ENCODE measurements at places on chromosomes 7 and 10. TPM values are rescaled to one million over a fixed set of nuclear protein-coding genes. Genes with fewer than 3 reads are reported as not detected.

ZNF488 gene
- not detected for total RNA-seq

UPP1 gene
- total RNA-seq = 44.5 TPM

HMX2 gene
- total RNA-seq = not detected

MACC1 gene
- 0.19 TPM for total RNA-seq

ATG9B gene
- total RNA-seq = 20.9 TPM

MCM10 gene
- 0.42 TPM for total RNA-seq

DNA sequence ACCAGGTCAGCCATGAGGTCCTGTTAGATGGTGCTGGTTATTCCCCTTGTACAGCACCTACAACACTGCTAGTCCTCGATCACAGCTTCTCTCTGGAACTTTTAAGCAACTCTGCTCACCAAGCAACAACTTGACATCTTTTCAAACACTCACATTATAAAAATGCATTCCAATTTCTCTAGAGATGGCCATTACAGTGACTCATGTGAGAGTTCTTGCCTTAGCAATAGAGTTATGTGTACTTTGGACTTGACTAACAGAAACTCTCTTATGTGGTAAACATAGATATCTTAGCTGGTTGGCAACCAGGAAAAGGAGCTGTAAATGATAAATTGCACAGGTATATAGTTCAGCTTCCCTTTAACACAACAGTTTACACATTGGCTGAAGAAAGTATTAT is 122.2 kb downstream of the PDE1C start:
- H3K4me1 ChIP-seq = no peaks in the 10 kb centered on the region
- no peak overlapping the region for H3K27ac ChIP-seq
- H3K27me3 ChIP-seq = no peaks in the 10 kb centered on the region
- no peak overlapping the region for H3K4me3 ChIP-seq
- no peaks in the 10 kb centered on the region for H3K36me3 ChIP-seq

DNA sequence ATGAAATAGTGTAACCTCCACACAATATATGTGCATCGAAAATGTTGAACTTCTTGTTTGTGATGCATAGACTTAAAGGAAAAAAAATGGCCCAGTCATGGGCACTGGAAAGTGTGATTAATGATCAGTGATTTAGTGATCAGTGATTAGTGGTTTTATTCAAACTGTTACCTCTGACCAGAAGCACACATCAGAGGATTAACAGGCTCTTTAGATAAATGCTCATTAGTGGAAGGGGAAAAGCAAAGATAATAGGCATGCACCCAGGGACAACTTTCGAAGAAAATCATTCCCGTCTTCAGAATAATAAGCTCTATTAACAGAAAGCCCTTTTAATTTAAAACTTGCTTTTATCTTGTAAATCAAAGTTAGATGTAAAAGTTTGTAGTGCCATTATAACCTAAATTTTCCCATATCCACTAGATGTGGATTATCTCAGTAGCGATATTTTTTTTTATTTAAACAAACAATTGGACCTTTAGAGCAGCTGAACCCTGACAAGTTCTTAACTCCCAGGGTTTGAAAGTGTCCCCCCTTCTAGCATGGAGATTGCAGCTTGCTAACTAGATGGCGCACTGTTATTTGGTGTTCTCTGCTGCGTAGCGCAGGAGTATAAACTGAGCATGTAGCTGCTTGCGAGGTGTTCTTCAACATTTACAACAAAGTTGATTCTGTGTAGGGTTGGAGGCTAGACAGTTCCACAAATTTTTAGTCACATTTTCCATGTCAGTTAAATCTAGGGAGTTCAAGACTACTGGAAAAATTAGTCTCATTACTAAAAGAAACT is at the start of gene CREB5:
CREB5 (plus strand) TSS at position 643 of the 787 bp plus-strand sequence. CDS start 397 bp downstream, outside the sequence.
- DNase-seq = no peak
- no peak within 1 kb of the TSS for H3K27ac ChIP-seq
- H3K36me3 ChIP-seq = no peaks in the 10 kb centered on the region
- peaks cover 3% of the 10 kb centered on the region for H3K27me3 ChIP-seq
- H3K4me1 ChIP-seq = peaks cover 8% of the 10 kb centered on the region

DNA sequence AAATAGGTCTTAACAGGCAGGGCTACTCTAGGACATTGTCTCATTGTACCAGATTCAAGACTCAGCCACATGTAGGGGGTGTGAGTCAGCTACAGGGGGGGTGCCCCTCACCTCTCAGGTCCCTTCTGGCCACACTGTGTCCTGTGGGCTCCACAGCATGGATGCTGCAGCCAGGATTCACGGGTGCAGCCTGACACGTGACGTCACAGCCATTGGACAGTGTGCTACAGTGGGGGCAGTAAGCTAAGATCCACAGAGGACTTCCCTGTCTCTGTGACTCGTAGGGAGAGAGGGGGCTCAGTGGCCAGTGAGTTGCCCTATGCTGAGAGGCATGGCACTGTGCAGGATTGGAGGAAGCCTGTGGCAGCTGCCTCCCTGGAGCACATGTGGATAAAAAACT is 77.9 kb downstream of the TMEM178B start:
- H3K27ac ChIP-seq = no peak overlapping the region
- no peak overlapping the region for H3K4me3 ChIP-seq
- DNase-seq = no peak

DNA sequence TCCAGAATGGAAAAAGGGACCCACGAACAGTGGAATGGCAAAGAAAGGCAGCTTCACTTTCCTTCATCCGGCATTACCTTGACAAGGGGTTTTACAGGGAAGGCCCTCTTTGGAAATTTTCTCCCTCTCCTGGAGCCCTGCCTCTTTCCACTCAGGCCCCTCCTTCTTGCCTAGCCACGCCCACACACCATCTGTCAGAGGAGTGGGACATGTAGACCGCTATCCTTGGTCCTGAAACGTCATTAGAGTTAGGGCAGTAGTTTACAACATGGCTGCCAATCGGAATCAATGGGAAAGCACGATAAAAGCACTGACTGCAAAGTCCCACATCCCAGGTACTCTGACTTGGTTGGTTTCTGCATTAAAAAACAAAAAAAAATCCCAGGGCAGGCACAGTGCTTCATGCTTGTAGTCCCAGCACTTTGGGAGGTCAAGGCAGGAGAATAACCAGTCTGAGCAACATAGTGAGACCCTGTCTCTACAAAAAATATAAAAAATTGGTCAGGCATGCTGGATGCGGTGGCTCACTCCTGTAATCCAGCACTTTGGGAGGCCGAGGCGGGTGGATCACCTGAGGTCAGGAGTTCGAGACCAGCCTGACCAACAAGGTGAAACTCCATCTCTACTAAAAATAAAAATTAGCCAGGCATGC is 96.4 kb downstream of the MARCHF5 start:
- H3K36me3 ChIP-seq = no peaks in the 10 kb centered on the region
- H3K27ac ChIP-seq = no peak overlapping the region
- no peak for DNase-seq
- H3K4me1 ChIP-seq = no peaks in the 10 kb centered on the region
- no peaks in the 10 kb centered on the region for H3K27me3 ChIP-seq
- no peak overlapping the region for H3K4me3 ChIP-seq

DNA sequence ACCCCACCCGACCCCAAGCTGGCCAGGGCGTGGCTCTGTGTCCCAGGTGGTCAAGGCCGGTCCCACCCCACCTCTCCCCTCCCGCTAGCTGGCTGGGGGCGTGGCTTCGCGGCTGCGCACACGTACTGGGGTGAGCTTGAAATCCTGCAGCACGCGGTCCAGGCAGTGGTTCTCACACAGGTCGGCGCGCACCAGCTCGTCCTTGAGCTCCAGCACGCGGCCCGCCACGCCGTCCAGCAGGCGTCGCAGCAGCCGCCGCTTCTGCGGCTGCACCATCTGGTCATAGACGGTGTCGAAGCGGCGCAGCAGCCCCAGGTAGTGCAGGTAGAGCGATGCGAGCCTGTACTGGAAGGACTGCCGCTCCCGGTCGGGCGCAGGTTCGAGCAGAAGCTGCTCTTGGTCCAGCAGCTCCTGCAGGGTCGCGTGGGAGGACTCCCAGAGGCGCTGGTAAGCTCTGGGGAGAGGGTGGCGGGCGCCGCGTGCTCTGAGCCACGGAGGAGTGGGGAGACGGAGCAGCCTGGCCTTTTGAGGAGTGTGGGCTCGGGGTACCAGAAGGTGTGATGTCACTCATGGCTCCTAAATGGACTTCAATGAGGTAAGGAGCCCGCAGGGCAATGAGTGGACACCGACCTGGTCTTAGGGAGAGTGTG is 5.8 kb downstream of the H2BK1 start:
- no peaks in the 10 kb centered on the region for H3K27me3 ChIP-seq
- H3K36me3 ChIP-seq = no peaks in the 10 kb centered on the region
- peaks cover 15% of the 10 kb centered on the region for H3K4me1 ChIP-seq
- no peak for DNase-seq

DNA sequence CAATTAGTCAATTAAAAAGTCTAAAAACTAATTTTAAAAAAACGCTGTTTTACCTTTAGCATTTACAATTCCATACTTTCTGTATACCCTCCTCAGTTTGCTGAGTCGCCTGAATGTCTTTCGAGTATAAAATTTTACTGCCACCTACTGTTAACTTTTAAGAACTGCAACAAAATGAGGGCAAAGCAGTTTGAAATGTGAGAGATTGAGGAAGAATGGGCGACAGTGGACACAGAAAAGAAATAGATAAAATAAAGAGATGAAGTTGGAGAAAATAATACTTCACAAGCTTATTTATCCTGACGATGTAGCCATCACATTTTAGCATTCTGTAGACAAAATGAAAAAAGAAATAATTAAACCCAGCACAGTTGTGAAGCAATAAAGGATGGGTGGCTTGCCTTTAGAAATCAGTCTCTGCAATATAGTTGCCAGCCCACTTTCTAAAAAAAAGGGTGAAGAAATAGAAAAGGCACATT is 110.8 kb upstream of the PTN start:
- no peak overlapping the region for H3K4me3 ChIP-seq
- no peak overlapping the region for H3K27ac ChIP-seq
- no peak for DNase-seq
- H3K36me3 ChIP-seq = no peaks in the 10 kb centered on the region
- no peaks in the 10 kb centered on the region for H3K27me3 ChIP-seq

GRCh38 chr10:29512425-29512974 is 122.3 kb downstream of the SVIL start:
- no peak overlapping the region for H3K27ac ChIP-seq
- no peak overlapping the region for H3K4me3 ChIP-seq

GRCh38 chr10:59706851-59707797 is 2.5 kb downstream of the SLC16A9 start:
- H3K27ac ChIP-seq = no peak overlapping the region
- DNase-seq = no peak
- no peak overlapping the region for H3K4me3 ChIP-seq
- no peaks in the 10 kb centered on the region for H3K4me1 ChIP-seq
- no peaks in the 10 kb centered on the region for H3K27me3 ChIP-seq
- no peaks in the 10 kb centered on the region for H3K36me3 ChIP-seq

GRCh38 chr7:135942614-135943013 is 34.5 kb downstream of the MTPN start:
- H3K36me3 ChIP-seq = no peaks in the 10 kb centered on the region
- H3K27ac ChIP-seq = no peak overlapping the region
- no peaks in the 10 kb centered on the region for H3K27me3 ChIP-seq
- H3K4me1 ChIP-seq = peaks cover 12% of the 10 kb centered on the region

- H3K27me3 ChIP-seq = no peaks in the 10 kb centered on the region
- H3K4me3 ChIP-seq = no peak overlapping the region
- no peak for DNase-seq
- no peak overlapping the region for H3K27ac ChIP-seq
These were observed 82.9 kb downstream of the CADPS2 start for GRCh38 chr7:122803323-122803722.

DNA sequence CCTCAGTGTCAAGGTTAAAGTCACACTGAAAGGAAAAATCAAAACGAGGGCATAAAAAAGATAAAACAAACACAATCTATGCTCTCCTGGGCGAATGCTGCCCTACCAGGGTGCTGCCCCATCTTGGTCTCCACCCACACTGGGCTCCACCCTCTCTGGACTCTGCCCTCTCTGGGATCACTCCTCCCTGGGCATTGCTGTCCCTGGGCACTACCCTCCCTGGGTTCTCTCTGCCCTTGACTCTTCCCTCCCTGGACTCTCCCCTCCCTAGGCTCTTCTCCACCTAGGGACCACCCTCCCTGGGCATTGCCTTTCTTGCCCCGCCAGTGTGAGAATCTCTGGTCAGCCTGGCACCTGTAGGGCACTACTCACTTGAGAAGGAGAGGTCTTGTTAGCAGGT is 8.6 kb downstream of the GDF2 start:
- H3K36me3 ChIP-seq = no peaks in the 10 kb centered on the region
- DNase-seq = no peak

GRCh38 chr10:63166742-63167258 is 33.7 kb downstream of the NRBF2 start:
- peak; percentile 61 for DNase-seq
- H3K27ac ChIP-seq = no peak overlapping the region
- H3K4me1 ChIP-seq = no peaks in the 10 kb centered on the region
- no peaks in the 10 kb centered on the region for H3K27me3 ChIP-seq

DNA sequence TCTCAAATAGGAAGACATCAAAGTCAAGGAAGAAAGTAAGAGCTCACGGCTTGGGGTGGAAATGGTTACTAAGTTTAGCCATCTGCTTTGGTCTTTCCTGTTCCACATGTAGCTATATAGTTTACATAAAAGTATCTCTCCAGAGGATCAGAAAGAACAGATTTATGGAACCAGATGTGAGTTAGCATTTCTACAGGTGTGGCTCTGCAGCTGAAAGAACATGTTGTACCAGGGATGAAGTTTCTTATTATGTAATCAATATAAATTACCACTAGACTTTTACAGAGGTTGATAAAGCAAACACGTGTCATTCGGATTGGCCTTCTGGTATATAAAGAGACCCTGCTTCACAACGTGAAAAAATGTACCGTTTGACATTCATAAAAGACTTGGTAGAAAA is 19.9 kb downstream of the CALD1 start:
- H3K4me1 ChIP-seq = no peaks in the 10 kb centered on the region
- no peak overlapping the region for H3K4me3 ChIP-seq
- DNase-seq = no peak
- no peaks in the 10 kb centered on the region for H3K36me3 ChIP-seq
- no peak overlapping the region for H3K27ac ChIP-seq

GRCh38 chr10:28668363-28669226 is 8.7 kb upstream of the BAMBI start:
- DNase-seq = peak; percentile 57
- no peaks in the 10 kb centered on the region for H3K36me3 ChIP-seq
- H3K4me3 ChIP-seq = no peak overlapping the region

- DNase-seq = no peak
- H3K27me3 ChIP-seq = no peaks in the 10 kb centered on the region
- no peak overlapping the region for H3K27ac ChIP-seq
- H3K4me1 ChIP-seq = no peaks in the 10 kb centered on the region
- no peaks in the 10 kb centered on the region for H3K36me3 ChIP-seq
- H3K4me3 ChIP-seq = no peak overlapping the region
These were observed 517.5 kb upstream of the FOXK1 start for GRCh38 chr7:4164556-4164955.

- no peaks in the 10 kb centered on the region for H3K4me1 ChIP-seq
- H3K27me3 ChIP-seq = no peaks in the 10 kb centered on the region
- no peaks in the 10 kb centered on the region for H3K36me3 ChIP-seq
- H3K27ac ChIP-seq = no peak overlapping the region
- no peak overlapping the region for H3K4me3 ChIP-seq
These were observed 55.2 kb downstream of the FHIP2A start for GRCh38 chr10:114876602-114877300.

DNA sequence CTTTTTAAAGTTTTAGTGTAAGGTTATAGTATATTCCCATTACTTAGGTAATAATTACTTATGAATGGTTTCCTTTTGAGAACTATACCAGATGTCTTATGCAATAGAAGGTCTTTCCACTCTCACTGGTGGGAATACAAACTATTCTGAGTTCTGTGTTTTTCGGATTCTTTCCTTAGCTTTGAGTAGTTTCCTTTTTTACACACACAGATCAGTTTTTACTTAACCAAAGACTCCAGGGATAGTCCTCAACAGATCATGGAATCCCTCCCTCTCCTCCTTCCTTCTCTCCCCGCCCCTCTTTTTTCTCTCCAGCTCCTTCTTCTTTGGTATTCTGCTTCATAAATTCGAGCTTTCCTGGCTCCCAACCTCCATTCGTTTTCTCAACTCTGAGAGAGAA is 13.3 kb downstream of the COPG2 start:
- H3K27me3 ChIP-seq = no peaks in the 10 kb centered on the region
- no peak overlapping the region for H3K27ac ChIP-seq
- no peak for DNase-seq
- H3K4me1 ChIP-seq = no peaks in the 10 kb centered on the region
- no peak overlapping the region for H3K4me3 ChIP-seq

Data from naive thymus-derived CD4-positive, alpha-beta T cell (primary cell).